Large intestine (tissue), 12 donors: ENCODE measurements at places on chromosomes 7 and 10. TPM values are rescaled to one million over a fixed set of nuclear protein-coding genes. Genes with fewer than 3 reads are reported as not detected.
A peak's percentile ranks its signal among the peaks of the same experiment; 100 is the strongest.

DNA sequence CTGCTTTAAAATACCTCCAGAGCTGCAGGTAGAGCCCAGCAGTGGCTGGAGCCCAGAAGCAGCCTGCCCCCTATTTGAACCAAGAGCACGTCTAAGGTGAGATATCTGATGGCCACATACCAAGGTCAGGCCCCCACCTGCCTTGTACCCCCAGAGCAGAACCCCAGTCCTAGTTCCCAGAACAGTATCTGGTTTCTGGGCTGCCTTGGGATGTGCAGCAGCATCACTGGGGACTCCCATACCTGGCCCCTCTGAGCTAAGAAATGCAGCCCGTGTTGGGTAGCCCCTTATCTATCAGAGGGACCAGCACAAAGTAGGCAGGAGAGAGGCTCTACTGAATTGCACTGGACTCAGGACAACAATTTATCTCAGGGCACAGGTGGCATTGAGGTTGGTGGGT, 8.9 kb downstream of the SFTPD start:
- H3K27ac ChIP-seq: no peak overlapping the region
- H3K4me3 ChIP-seq: no peak overlapping the region
- H3K27me3 ChIP-seq: peaks cover 2% of the 10 kb centered on the region
- H3K4me1 ChIP-seq: no peaks in the 10 kb centered on the region
- DNase-seq: no peak

DNA sequence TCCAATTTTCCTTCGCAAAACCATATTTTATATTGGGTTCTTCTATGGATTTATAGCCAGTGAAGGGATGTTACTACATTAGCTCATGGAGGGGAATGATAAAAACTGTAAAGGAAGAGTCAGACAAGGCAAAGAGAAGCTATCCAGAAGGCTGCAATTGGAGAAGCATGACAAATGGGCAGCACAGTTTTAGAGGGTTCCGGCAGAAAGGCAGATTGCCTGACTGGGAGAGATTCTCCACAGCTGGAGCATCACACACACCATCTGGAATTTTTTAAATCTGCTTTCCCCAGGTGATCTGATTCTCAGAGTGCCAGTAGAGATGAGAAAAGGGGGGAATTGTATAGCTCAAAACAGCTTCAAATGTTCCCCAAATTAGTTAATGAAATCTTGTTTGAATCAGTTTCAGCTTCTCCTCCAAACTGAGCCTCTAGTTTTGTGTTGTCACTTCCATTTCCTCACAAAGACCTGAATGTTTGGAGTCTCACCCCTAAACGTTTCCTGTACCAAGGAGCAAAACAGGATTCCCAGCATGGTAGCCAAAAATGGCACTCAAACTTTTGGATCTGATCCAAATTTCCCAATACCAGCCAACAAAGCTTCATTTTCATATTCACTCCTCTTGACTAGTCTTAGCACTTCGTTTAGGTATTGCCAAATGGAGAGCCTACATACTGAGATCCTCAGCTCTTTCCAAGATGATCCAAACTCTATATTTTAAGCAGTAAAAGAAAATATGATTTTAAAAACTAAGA, 177.5 kb downstream of the HPSE2 start:
- no peak overlapping the region for H3K27ac ChIP-seq
- no peak for DNase-seq
- H3K4me3 ChIP-seq: no peak overlapping the region
- H3K27me3 ChIP-seq: no peaks in the 10 kb centered on the region

CNPY1 gene
- not detected for polyA plus RNA-seq

GRCh38 chr7:87344446-87344845, 1.0 kb upstream of the CROT start:
- peaks cover 10% of the 10 kb centered on the region for H3K36me3 ChIP-seq
- H3K4me3 ChIP-seq: peak overlapping the region; percentile 89
- peaks cover 13% of the 10 kb centered on the region for H3K4me1 ChIP-seq
- no peaks in the 10 kb centered on the region for H3K27me3 ChIP-seq

GRCh38 chr7:86926732-86927131, 132.7 kb downstream of the ELAPOR2 start:
- no peaks in the 10 kb centered on the region for H3K36me3 ChIP-seq
- H3K27ac ChIP-seq: no peak overlapping the region
- H3K27me3 ChIP-seq: no peaks in the 10 kb centered on the region
- H3K4me1 ChIP-seq: no peaks in the 10 kb centered on the region

OR2A42 gene
- 0.34 TPM for polyA plus RNA-seq

GOLGA7B gene
- 3.9 TPM for polyA plus RNA-seq

IL15RA gene
- polyA plus RNA-seq: 9.5 TPM

GRCh38 chr7:117791877-117792780, 81.1 kb downstream of the CTTNBP2 start:
- no peak overlapping the region for H3K27ac ChIP-seq
- H3K4me3 ChIP-seq: no peak overlapping the region
- DNase-seq: no peak
- H3K27me3 ChIP-seq: no peaks in the 10 kb centered on the region
